Stimulated activated CD4-positive, alpha-beta T cell treated with anti-CD3 and anti-CD28 coated beads, Interleukin-4, amount 100 ng/mL, for 4 hours (primary cell): ENCODE measurements at places on chromosomes 5 and 9.

- no peak for DNase-seq
Observed at GRCh38 chr9:136765041-136765440, 723 bp upstream of the LCN15 start.

DNA sequence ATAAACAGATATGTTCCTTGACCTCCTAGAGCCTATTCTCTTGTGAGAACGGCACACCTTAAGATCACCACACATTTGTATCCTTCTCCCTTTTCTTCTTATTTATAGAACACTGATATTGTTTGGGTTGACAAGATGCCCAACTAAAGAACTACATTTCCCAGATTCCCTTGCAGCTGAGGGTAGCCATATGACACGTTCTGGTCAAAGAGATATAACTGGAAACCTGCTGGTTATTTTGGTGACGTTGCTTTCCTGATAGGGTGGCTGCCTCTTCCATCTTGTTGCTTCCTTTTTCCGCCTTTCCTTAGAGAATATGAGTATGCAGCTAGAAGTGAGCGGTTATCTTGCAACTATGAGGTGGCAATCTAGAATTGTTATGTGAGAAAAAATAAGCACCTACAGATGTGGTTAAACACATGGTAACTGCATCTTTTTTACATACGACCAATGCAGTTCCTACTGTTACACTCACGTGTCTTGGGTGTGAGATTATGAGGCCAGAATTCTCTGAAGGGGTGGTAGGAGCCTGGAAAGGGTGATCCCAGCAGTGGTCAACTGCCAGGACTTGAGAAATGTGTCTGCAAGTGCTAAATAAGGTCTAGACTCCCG lies 72.9 kb downstream of the SEC61B start:
- DNase-seq: no peak

- DNase-seq: no peak
Observed at GRCh38 chr9:105309531-105309931, 65.1 kb downstream of the SLC44A1 start.

- DNase-seq: no peak
Observed at GRCh38 chr5:149727336-149728035, 2.6 kb upstream of the PPARGC1B start.

GRCh38 chr5:94375801-94376200 lies 242.6 kb downstream of the KIAA0825 start:
- DNase-seq: no peak

DNA sequence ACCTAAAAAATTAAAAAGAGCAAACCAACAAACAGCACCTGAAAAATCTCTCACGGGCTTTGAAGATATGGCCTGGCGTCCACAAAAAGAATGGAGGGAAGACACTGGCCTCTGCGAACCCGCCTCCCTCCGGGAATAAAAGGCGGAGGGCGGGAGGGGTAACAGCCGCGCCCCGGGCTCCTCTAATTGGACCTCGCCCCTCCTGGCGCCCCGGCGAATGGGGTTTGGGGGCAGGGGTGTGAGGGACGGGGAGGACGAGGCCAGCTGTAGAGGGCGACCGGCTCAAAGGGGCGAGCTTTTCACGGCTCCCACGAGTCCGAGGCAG lies 753 bp downstream of the FANCC start:
- DNase-seq: no peak

- no peak for DNase-seq
Observed at GRCh38 chr5:14250748-14251701, 107.9 kb downstream of the TRIO start.

DNA sequence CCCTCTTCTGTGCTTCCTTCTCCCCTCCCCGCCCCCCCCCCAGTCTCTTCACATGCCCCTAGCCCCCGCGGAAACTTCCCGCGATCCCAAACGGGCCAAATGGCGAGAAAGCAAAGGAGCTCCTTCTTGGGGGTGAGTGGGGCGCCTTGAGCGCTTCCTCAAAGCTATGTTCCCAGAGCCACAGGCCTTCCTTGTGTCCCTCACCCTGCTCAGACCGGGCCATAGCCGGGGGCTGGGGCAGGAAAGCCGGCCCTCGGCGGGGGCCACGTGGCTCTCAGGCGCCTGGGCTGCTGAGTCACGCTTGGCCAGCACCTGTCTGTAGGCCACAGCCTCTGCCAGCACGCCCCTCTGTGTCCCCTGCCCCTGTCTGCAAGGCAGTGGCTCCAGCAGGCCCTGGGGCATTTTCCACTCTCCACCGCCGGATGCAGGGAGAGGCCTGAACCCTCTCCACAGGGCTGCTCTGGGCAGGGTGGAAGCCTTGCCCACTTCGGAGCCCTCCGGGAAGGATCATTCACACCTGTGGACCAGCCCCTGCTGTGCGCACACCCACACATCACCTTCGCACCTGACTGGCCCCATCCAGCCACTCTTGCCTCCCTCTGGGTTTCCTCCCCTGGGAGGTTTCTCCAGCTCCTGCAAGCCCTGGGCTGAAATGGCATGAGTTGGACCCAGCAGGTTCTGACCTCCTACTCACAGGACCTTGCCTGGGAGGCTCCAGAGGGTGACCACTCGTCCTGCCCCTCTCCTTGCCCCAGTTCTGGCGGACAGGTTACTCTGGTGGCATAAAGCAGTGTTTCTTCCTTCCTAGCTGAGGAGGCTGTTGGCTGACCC lies 1.2 kb upstream of the SQSTM1 start:
- DNase-seq: peak; percentile 34

DNA sequence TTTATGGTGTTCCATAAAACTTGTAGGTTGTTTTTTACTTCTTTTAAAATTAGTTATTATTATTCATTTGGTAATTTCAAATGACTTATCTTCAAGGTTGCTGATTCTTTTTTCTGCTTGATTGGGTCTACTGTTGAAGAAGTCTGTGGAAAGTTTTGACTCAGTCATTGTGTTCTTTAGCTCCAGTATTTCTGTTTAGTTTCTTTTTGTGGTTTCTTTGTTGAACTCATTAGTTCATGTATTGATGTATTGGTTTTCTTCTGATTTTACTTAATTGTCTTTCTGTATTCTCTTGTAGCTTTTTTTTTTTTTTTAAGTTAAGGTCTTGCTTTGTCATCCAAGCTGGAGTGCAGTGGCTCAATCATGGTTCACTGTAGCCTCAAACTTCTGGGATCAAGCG lies 345.4 kb upstream of the MEF2C start:
- DNase-seq: no peak

DNA sequence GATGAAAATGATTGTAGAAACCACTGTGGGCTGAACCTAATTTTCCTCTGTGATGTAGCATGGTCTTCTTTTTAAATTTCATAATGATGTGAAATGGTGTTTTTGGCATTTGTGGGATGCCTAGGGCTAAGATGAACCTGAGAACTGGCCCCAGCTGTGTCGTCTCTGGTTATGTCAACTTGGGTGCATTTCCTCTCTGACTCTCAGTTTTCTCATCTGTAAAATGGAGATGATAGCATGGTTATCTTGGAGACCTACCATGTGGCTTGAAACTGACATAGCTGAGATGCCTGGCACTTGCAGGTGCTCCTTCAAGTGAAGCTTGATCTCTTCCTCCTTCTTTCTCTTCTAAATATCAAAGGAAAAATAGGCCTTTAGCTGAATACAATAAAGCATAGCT lies 77.8 kb downstream of the BOD1 start:
- no peak for DNase-seq

DNA sequence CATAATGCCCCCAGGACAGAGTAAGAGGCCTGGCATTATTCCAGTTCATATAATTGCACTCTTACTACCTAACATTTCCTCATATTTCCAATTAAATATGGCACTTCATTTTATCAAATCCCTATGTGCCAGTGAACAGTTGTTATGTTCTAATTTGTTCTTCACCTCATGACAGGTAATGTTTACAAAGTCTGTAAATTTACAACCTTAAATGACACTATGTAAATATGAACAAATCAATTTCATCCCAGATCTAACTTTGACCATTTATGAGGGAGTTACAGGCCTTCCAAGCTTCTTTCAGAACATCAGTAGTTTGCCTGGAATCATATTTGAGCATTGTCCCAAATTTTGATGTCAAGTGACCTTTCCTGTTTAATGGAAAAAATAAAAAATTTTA lies 592.6 kb upstream of the CDH6 start:
- no peak for DNase-seq
